Glutamatergic neuron (in vitro differentiated cells): ENCODE measurements at places on chromosomes 7 and 10. TPM values are rescaled to one million over a fixed set of nuclear protein-coding genes. Genes with fewer than 3 reads are reported as not detected.

DNA sequence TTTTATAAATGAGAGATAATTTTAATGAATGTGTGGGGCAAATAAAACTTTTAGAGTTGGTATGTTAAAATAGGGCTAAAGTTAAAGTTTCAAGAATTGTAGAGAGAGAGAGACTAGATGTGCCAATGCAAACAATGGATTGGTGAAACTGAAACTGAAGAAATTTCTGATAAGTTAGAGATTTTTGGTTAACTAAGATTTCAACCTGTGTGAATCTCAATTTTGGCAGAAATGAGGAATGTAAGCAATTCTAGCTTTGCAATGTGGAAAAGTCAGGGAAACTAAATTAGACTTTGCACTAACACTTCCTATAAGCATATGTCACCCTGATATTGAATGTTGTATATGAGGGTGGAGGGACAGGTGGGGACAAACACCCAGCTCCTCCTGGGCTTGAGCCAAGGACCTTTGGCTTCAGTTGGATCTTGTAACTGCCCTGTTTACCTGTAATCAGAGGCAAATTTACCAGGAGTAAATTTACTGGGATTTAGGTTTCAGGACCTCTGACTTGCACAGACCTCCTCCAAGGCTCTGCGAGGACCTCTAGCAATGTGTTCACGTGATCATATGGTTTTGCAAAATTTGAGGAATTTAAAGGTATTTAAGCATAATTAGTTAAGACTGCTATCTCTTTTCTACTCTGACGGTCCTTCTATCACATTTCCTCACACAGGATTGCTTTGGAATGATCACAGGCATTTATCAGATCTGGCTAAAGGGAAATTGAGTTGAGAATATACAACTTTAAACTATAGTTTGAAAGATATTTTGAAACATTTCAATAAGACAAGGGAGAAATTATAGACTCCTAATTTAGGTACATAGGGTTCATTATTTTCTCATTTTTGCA lies 33.1 kb upstream of the RPA3 start:
- no peak for DNase-seq

DNA sequence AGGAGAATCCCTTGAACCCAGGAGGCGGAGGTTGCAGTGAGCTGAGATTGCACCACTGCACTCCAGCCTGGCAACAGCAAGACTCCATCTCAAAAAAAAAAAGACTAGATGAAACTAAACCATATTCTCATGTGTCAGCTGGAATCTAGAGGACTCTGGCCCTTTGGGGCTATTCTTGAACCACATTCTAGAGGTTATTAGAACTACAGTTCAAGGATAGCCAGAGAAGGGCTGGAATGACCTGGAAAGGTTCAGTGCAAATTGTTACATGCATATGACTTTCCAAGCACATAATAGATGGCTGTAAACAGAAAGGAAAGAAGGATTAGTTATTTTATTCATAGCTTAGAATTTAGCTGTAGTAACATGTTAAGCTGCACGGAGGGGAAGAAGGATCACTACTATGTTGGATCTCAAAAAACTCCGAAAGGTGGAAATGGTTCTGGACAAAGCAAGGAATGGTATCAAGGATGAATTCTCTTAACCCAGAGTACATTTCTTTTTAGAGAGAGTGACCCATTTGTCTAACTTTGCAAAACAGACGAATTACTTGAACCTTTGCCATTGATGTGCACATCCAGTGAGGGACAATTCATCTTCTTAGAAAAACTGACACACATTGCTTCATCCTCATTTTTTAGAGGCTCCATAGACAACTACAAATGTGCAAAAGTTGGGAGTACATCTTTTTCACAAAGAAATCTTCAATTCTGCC lies 124.0 kb upstream of the SAMD8 start:
- DNase-seq, result no peak

- DNase-seq, result no peak
Measured at GRCh38 chr7:71780282-71780681, 631.9 kb downstream of the CALN1 start.

- DNase-seq, result no peak
Measured at GRCh38 chr10:96270571-96270970, 798 bp downstream of the BLNK start.

- DNase-seq, result peak; percentile 19
Measured at GRCh38 chr10:23344241-23344841, at the start of gene C10orf67. Gene C10orf67 (minus strand): TSS chr10:23344797. CDS start chr10:23344774, 23 bp downstream.

The DNAAF5 gene
- 15.2 TPM for total RNA-seq

The ADAMTS14 gene
- total RNA-seq, result 29.8 TPM

The GIMAP1 gene
- total RNA-seq, result not detected

The NPSR1 gene
- total RNA-seq, result not detected

The NODAL gene
- not detected for total RNA-seq
